ENCODE measurements at places on chromosomes 1 and 21. TPM values are rescaled to one million over a fixed set of nuclear protein-coding genes. Genes with fewer than 3 reads are reported as not detected.
A peak's percentile ranks its signal among the peaks of the same experiment; 100 is the strongest.

DNA sequence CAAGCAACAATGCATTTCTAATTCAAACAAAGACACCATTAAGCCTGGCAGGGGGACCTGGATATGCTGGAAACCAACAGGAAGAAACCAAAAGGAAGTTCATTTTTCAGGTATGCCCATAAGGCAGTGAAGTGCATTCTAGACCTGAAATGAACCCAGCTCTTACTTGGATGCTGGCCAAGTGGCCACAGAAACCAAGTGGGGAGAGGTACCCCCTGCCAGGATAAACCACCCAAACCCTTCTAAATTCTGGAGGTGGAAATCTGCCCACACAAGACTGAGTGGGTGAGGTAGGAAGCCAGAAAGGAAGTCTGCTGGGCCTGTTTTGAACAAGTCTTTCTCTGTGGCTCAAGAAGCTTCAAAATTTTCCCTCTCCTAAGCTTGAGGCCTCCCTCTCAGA is 2.6 kb downstream of the CD5L start:
- no peak overlapping the region for H3K27ac ChIP-seq
- H3K4me1 ChIP-seq, result no peaks in the 10 kb centered on the region
- DNase-seq, result no peak
- H3K36me3 ChIP-seq, result no peaks in the 10 kb centered on the region
- H3K27me3 ChIP-seq, result no peaks in the 10 kb centered on the region

DNA sequence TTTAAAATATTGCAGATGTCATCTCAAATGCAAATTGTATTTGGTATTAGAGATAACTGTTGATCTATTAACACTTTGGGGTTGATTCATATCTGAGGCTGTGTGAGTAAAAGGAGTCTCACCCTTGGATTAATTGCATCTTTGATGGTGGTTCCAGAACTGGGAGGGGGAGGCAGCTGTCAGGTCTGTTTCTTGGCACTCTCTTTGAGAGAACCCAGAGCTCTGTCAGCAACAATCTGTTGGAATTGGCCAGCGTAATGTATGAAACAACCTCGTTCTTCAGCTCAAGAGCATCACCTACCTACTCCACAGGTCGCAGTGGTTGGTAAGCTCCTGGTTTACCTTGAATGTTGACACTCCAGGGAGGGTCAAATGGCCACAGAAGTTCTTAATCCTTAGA is 424.1 kb downstream of the CAMTA1 start:
- no peak overlapping the region for H3K4me3 ChIP-seq

GRCh38 chr1:184888505-184888904 is 85.8 kb downstream of the NIBAN1 start:
- no peak overlapping the region for H3K4me3 ChIP-seq
- no peaks in the 10 kb centered on the region for H3K27me3 ChIP-seq
- peaks cover 79% of the 10 kb centered on the region for H3K4me1 ChIP-seq
- peak; percentile 39 for DNase-seq
- H3K36me3 ChIP-seq, result peaks cover 16% of the 10 kb centered on the region

DNA sequence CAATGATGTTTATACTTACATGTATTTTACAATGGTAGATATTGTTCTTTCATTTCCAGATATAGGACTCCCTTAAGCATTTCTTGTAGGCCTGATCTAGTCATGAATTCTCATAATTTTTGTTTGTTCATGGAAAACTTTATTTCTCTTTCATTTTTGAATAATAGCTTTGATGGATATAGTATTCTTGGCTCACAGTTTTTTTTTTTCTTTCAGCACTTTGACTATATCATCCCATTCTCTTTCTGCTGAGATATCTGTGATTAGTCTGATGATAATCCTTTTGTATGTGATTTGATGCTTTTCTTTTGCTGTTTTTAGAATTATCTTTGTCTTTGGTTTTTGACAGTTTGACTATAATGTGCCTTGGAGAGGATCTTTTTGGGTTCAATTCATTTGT is 24.1 kb upstream of the CHODL start:
- no peak overlapping the region for H3K27ac ChIP-seq
- no peak for DNase-seq
- no peaks in the 10 kb centered on the region for H3K4me1 ChIP-seq
- H3K36me3 ChIP-seq, result no peaks in the 10 kb centered on the region
- no peaks in the 10 kb centered on the region for H3K27me3 ChIP-seq

- no peaks in the 10 kb centered on the region for H3K36me3 ChIP-seq
- H3K4me1 ChIP-seq, result peaks cover 6% of the 10 kb centered on the region
- no peak overlapping the region for H3K27ac ChIP-seq
- peak; percentile 86 for DNase-seq
- no peaks in the 10 kb centered on the region for H3K27me3 ChIP-seq
Measured at GRCh38 chr1:22969304-22969709, 3.4 kb downstream of the LACTBL1 start.

GRCh38 chr1:11328444-11328843 is 55.4 kb downstream of the UBIAD1 start:
- H3K4me3 ChIP-seq, result no peak overlapping the region
- no peak overlapping the region for H3K27ac ChIP-seq
- no peaks in the 10 kb centered on the region for H3K4me1 ChIP-seq
- DNase-seq, result no peak
- no peaks in the 10 kb centered on the region for H3K36me3 ChIP-seq

- H3K27me3 ChIP-seq, result no peaks in the 10 kb centered on the region
- peak; percentile 64 for DNase-seq
- H3K4me3 ChIP-seq, result no peak overlapping the region
- no peak overlapping the region for H3K27ac ChIP-seq
- no peaks in the 10 kb centered on the region for H3K36me3 ChIP-seq
- no peaks in the 10 kb centered on the region for H3K4me1 ChIP-seq
Measured at GRCh38 chr1:206766251-206766856, 4.2 kb upstream of the IL19 start.

GRCh38 chr1:210339500-210339899 is 10.8 kb downstream of the HHAT start:
- no peak overlapping the region for H3K4me3 ChIP-seq
- H3K27me3 ChIP-seq, result no peaks in the 10 kb centered on the region
- no peak overlapping the region for H3K27ac ChIP-seq
- H3K36me3 ChIP-seq, result no peaks in the 10 kb centered on the region
- H3K4me1 ChIP-seq, result no peaks in the 10 kb centered on the region
- DNase-seq, result no peak

DNA sequence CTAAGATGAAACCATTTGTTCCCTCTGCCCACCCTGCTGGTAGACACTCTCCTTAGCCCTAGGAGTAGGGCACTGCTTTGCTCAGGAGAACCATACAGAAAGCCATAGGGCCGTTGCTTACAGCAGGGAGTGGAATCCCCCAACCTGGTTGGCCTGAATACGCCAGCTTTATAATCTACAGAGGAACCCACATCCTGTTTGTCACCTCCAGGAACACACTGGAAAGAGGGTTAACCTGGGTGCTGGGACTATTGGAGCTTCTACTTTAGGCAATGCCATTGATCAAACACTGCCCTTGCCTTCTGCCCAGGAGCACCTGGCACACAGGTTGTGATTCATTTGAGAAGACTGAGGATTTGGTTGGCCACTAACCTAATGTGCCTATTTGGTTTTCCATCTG is 124.8 kb downstream of the TNR start:
- H3K27ac ChIP-seq, result no peak overlapping the region
- DNase-seq, result no peak
- H3K27me3 ChIP-seq, result no peaks in the 10 kb centered on the region
- no peaks in the 10 kb centered on the region for H3K36me3 ChIP-seq

DNA sequence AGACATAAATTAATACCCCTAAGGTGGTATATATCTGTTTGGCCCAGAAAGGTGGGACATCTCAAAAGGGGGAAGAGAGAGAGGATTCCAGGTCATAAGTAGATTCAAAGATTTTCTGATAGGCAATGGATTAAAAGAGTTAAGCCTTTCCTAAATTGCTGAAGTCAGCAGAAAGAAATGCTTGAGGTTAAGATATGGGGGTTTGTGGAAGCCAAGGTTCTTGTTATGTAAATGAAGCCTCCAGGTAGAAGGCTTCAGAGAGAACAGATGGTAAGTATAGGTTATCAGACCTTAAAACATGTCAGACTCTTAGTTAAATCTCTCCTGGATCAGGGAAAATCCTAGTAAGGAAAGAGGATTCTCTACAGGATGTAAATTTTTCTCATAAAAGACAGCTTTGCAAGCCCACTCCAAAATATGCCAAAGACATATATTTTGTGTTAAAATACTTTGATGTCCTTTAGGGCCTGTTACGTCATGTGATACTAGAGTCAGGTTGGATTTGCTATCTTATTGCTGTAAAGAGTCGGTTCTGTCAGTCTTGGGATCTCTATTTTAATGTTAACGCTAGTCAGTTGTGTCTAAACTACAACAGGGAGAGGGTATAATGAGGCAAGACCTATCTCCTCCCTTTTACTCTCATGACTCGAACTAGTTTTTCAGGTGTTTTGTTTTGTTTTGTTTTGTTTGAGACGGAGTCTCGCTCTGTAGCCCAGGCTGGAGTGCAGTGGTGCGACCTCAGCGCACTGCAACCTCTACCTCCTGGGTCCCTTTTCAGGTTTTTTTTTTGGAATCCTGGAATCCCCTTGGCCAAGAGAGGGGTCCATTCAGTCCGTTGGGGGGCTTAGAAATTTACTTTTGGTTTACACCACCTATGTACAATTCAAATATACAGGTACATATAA is 30.6 kb downstream of the RGS2 start:
- no peak overlapping the region for H3K27ac ChIP-seq
- no peaks in the 10 kb centered on the region for H3K27me3 ChIP-seq
- H3K36me3 ChIP-seq, result no peaks in the 10 kb centered on the region
- no peak for DNase-seq
- H3K4me1 ChIP-seq, result peaks cover 9% of the 10 kb centered on the region

GRCh38 chr1:58885998-58886397 is 102.2 kb upstream of the JUN start:
- peak; percentile 52 for DNase-seq
- peaks cover 77% of the 10 kb centered on the region for H3K4me1 ChIP-seq
- H3K4me3 ChIP-seq, result no peak overlapping the region
- no peaks in the 10 kb centered on the region for H3K27me3 ChIP-seq

DNA sequence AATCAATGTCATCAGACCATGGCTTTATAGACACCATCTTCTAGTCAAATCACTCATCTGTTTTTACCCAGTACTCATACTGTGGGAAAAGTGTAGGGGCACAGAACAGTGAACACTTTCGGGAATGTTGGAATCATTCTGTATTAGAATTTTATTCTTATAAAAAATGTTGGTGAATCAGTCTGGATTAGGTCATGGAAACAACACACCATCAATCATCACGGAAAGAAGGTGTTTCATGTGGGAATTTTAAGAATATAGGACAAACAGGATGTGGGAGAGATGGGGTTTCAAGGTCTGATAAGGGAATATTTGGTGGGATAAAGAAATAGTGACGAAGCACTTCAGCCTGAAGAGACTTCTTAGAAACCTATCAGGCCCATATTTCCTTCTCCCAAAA is 17.3 kb downstream of the GBP1 start:
- peaks cover 39% of the 10 kb centered on the region for H3K36me3 ChIP-seq
- H3K27me3 ChIP-seq, result no peaks in the 10 kb centered on the region
- H3K4me3 ChIP-seq, result no peak overlapping the region
- no peak for DNase-seq

- no peak overlapping the region for H3K27ac ChIP-seq
- peaks cover 6% of the 10 kb centered on the region for H3K4me1 ChIP-seq
- DNase-seq, result peak; percentile 44
Measured at GRCh38 chr21:14273736-14274538, 58.0 kb downstream of the RBM11 start.

DNA sequence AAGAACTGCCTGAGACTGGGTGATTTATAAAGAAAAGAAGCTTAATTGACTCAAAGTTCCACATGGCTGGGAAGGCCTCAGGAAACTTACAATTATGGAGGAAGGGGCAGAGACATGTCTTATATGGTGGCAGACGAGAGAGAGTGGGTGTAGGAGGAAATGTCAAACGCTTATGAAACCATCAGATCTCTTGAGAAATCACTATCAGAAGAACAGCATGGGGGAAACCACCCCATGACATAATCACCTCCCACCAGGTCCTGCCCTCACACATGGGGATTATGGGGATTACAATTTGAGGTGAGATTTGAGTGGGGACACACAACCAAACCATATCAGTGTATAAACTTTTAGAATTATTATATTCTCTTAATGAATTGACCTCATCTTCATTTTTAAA is 335.9 kb upstream of the DPYD start:
- no peaks in the 10 kb centered on the region for H3K27me3 ChIP-seq
- H3K36me3 ChIP-seq, result no peaks in the 10 kb centered on the region
- no peak overlapping the region for H3K4me3 ChIP-seq
- H3K4me1 ChIP-seq, result no peaks in the 10 kb centered on the region

DNA sequence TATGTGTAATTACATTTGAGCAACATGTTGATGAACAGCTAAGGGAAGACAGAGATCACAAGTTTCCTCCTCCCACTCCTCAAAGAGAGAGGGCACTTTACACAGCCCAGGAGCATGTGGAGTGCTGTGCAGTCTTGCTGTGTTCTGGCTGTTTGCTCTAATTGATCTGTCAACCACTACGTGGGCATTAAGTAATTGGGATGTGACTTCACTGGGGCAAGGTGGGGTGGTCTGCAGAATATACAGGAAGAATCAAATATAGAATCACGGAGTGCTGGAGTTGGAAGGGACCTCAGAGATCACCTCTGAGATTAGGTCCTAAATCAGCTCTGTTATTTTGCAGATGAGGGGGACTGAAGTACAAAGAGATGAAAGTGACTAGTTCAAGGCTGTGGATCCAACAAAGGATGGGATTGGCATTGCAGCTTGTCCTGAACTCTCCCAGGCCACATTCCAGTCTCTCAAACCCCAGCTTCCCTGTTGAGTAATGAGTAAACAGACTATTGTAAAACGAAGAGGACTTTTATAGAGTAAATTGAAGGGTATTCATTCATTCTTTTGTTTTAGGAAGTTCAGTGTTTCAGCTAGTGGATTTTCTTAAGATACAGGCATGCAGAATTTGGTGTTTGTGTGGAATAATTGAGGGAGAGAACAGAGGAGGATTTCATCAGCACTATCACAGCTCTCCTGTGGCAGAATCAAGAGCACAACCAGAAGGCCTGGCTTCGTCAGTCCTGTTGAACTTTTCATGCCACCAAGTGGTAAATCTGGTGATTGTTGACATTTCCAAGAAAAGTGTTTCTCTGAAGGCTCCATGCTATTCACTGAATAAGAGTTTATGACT is 22.4 kb downstream of the NOS1AP start:
- no peak overlapping the region for H3K4me3 ChIP-seq
- DNase-seq, result no peak
- no peaks in the 10 kb centered on the region for H3K27me3 ChIP-seq
- H3K27ac ChIP-seq, result no peak overlapping the region
- peaks cover 11% of the 10 kb centered on the region for H3K4me1 ChIP-seq

- no peaks in the 10 kb centered on the region for H3K4me1 ChIP-seq
- H3K27ac ChIP-seq, result no peak overlapping the region
- peaks cover 73% of the 10 kb centered on the region for H3K36me3 ChIP-seq
Measured at GRCh38 chr1:227777646-227778045, 37.8 kb upstream of the PRSS38 start.

The KCNT2 gene
- 0.29 TPM for total RNA-seq

The NADK gene
- 170 TPM for total RNA-seq

The GBP6 gene
- not detected for total RNA-seq

The HSD3B2 gene
- total RNA-seq, result 1.8 TPM

The GPR153 gene
- 5.7 TPM for total RNA-seq

The MPZ gene
- total RNA-seq, result 1.3 TPM

The ANKRD34A gene
- 0.73 TPM for total RNA-seq

All from stomach (tissue), 19 donors.